Naive thymus-derived CD4-positive, alpha-beta T cell (primary cell): ENCODE measurements at places on chromosomes 3 and 15.

DNA sequence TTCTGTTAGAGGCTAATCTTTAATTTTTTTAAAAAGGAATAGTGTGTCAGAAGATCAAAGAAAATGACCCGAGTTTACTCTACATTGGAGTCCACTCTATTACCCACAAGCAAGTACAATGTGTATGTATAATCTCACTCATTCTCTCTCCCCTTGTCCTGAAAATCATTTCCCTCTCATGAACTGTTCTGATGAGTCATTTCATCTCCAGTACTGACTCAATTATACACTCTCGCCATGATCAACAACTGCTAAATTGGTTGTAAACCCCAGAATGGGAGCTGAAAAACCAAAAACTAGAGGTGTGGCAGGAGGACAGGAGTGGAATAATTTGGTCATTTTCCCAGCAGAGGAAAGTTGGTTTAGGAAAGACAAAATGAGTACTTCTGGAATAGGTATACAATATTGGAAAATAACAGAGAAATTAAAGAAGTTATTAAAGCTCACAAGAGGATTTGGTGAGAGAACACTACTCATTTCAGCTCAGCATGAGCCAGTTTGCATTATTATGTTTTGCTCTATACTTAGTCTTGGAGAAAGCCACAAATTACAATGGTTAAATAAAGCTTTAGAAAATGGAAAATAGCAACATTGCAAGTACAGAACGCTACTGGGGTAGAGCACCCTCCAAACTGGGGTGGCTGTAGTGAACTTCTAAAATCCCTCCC, 144.3 kb upstream of the PFN2 start:
- no peak for DNase-seq
- H3K4me3 ChIP-seq: no peak overlapping the region
- H3K36me3 ChIP-seq: no peaks in the 10 kb centered on the region
- no peaks in the 10 kb centered on the region for H3K27me3 ChIP-seq

GRCh38 chr15:73361337-73361736, 7.4 kb downstream of the HCN4 start:
- DNase-seq: no peak
- no peaks in the 10 kb centered on the region for H3K27me3 ChIP-seq
- H3K36me3 ChIP-seq: no peaks in the 10 kb centered on the region
- no peaks in the 10 kb centered on the region for H3K4me1 ChIP-seq
- no peak overlapping the region for H3K27ac ChIP-seq

GRCh38 chr3:9809239-9809614, 835 bp upstream of the TTLL3 start:
- H3K27me3 ChIP-seq: no peaks in the 10 kb centered on the region
- peaks cover 19% of the 10 kb centered on the region for H3K36me3 ChIP-seq
- peak overlapping the region; percentile 76 for H3K4me3 ChIP-seq
- H3K27ac ChIP-seq: peak overlapping the region; percentile 90

DNA sequence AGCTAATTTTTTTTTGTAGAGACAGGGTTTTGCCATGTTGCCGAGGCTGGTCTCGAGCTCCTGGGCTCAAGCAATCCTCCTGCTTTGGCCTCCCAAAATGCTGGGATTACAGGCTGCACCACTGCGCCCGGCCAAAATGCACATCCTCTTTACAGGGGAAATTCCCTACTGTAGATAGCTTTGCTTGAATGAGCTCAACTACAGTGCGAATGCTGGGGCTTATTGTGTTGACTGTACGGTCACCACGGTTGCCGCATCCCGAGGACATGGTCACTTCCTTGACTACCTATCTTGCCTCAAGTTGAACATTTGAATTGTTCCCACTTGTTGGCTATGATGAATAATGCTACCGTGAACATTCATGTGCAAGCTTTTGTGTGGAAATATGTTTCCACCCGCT, 5.3 kb upstream of the MTFMT start:
- no peaks in the 10 kb centered on the region for H3K4me1 ChIP-seq
- DNase-seq: no peak
- no peak overlapping the region for H3K27ac ChIP-seq
- H3K36me3 ChIP-seq: no peaks in the 10 kb centered on the region
- H3K27me3 ChIP-seq: no peaks in the 10 kb centered on the region
- no peak overlapping the region for H3K4me3 ChIP-seq

GRCh38 chr3:60720736-60721135, 530.5 kb downstream of the FHIT start:
- no peaks in the 10 kb centered on the region for H3K27me3 ChIP-seq
- no peak overlapping the region for H3K27ac ChIP-seq
- no peak overlapping the region for H3K4me3 ChIP-seq
- H3K36me3 ChIP-seq: no peaks in the 10 kb centered on the region

DNA sequence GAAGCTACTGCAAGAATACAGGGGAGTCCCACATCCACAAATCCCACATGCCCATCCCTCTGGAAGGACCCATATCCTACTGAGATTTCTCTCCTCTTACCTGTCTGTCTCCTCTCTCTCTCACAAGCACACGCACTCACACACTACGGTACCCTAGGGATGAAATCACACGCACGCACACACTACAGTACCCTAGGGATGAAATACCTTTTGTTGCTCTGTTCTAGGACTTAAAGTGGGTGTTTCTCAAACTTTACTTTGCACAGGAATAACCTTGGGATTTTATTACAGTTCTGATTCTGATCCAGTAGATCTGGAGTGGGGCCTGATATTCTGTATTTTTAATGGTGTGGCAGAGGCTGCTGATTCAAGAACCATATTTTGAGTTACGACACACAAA, 622.2 kb upstream of the ZNF385D start:
- no peaks in the 10 kb centered on the region for H3K27me3 ChIP-seq
- no peak overlapping the region for H3K27ac ChIP-seq
- DNase-seq: no peak
- H3K4me1 ChIP-seq: no peaks in the 10 kb centered on the region
- H3K4me3 ChIP-seq: no peak overlapping the region
- H3K36me3 ChIP-seq: no peaks in the 10 kb centered on the region

GRCh38 chr3:73061416-73061815, at the start of gene EBLN2:
EBLN2 (plus strand) TSS chr3:73061659; CDS start chr3:73062082, 423 bp downstream.
- H3K27ac ChIP-seq: no peak within 1 kb of the TSS
- DNase-seq: no peak
- no peaks in the 10 kb centered on the region for H3K4me1 ChIP-seq
- peaks cover 38% of the 10 kb centered on the region for H3K36me3 ChIP-seq
- H3K4me3 ChIP-seq: no peak within 1 kb of the TSS
- H3K27me3 ChIP-seq: no peaks in the 10 kb centered on the region

- H3K27ac ChIP-seq: no peak overlapping the region
- no peak for DNase-seq
- no peaks in the 10 kb centered on the region for H3K4me1 ChIP-seq
- no peaks in the 10 kb centered on the region for H3K27me3 ChIP-seq
- H3K4me3 ChIP-seq: no peak overlapping the region
Observed at GRCh38 chr3:153320585-153321128, 158.6 kb downstream of the RAP2B start.

DNA sequence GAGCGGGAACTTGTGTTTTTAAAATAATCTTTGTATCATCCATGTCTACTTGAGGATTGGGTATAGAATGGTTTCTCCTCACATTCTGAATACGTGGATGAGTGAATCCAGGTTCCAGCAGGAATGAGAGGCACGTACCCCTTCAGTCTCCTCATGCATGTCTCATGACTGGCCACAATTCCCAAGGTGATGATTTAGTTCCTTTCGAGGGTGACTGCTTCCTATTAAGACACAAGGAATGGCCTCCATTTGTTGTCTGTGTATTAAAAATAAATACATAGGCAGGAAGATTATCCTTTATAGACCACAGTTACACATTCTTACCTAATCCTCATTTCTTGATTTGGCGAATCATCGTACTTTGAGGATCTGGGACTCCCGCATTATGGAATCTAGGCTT, 217.0 kb upstream of the LRIG1 start:
- H3K4me1 ChIP-seq: no peaks in the 10 kb centered on the region
- no peaks in the 10 kb centered on the region for H3K36me3 ChIP-seq
- H3K27me3 ChIP-seq: no peaks in the 10 kb centered on the region

DNA sequence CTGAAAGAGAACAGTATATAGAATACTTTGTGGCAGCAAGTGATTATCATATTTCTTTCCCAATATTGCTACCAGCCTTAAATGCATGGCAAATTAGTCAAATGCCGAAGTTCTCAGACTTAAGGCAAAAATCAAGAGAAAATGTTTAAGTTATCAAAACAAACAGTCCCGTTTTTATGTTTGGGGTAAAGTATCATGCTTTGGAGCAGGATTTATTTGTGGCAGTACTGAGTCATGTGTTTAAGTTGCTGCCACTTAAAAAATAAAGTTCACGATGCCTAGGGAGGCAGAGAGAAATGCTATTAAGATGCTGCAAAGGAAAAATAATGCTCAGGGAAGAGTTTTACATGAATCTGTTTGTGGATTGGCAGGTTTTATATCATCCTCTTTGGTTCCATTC, 417.4 kb upstream of the MDFIC2 start:
- no peaks in the 10 kb centered on the region for H3K4me1 ChIP-seq
- DNase-seq: no peak
- H3K4me3 ChIP-seq: no peak overlapping the region
- H3K27ac ChIP-seq: no peak overlapping the region
- H3K36me3 ChIP-seq: no peaks in the 10 kb centered on the region

DNA sequence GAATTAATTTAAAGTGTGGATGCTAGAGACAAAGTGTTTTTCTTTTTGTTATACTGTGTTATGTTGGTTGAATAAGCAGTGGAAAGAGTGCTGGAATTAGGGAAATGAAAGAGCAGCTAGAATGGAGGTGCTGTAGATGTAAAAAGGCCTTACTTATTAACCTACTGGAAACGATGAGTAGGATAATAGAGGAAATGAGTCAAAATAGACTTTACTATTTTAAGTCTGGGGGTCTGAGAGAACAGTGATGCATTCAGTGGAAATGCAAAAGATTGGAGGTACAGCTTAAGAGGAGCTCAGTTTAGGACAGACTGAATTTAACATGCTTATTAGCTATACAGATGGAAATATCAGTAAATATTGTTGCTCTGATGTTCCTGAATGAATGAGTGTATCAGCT, 674.0 kb downstream of the OTOL1 start:
- H3K4me3 ChIP-seq: no peak overlapping the region
- H3K4me1 ChIP-seq: no peaks in the 10 kb centered on the region
- no peak overlapping the region for H3K27ac ChIP-seq

DNA sequence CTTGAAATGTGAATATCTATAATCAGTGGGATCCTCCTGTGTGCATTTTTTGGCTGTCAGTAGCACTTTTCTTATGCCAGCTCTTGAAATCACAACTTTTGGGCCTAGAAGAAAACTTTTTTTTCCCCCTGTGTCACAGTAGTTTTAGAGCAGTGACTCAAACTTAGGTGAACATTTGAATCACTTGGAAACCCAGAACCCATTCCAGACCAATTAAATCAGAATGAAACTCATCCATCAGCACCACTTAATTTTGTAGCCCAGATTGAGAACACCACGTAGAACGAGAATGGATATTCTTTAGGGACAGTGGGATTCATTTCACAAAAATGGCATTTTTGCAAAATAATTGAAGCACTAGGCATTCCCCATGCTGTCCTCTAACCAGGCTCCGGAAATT, 224.8 kb upstream of the NANOGP8 start:
- no peaks in the 10 kb centered on the region for H3K4me1 ChIP-seq
- no peak for DNase-seq
- H3K27ac ChIP-seq: no peak overlapping the region
- H3K4me3 ChIP-seq: no peak overlapping the region
- H3K36me3 ChIP-seq: no peaks in the 10 kb centered on the region
